ENCODE measurements at places on chromosomes 2 and 18.

DNA sequence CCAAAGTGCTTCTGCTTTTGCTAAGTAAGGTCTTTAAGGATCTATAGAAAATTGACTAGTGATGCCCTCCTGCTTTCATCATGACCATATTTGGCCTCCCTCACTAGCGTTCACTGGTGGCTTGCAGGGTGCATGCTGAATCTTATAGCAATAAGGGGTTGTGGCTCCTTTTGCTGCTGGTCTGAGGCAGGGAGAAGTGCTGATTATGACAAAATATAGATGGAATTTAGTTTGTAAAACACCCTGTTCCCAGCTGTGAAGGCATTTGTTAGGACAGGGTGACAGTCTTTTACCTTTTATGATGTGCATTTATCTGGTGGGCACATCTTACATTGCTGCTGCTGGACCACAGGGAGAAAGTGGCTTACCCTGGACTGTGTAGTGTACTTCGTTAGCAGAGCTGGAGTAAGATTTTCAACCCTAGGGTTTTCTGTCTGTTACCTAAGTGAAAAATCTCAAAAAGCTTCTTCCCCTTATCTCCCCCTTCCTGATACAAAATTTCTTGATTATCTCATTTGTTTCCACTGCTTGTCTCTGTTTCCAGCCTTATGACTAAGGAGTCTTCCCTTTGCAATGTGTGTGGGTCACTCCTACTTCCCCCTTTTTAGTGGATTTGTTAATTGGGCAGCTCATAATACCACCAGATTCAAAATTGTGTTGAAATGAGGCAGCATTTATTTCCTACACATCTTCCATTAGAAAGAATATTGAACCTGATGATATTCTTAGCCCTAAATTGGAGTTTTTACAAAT, 21.2 kb upstream of the RPL37A start:
- DNase-seq, result no peak
- H3K36me3 ChIP-seq, result peaks cover 30% of the 10 kb centered on the region
- no peaks in the 10 kb centered on the region for H3K4me1 ChIP-seq

GRCh38 chr2:97998431-97999005, 2.8 kb upstream of the TMEM131 start:
- peaks cover 13% of the 10 kb centered on the region for H3K4me1 ChIP-seq
- H3K36me3 ChIP-seq, result peaks cover 9% of the 10 kb centered on the region
- no peak overlapping the region for H3K4me3 ChIP-seq
- H3K27ac ChIP-seq, result no peak overlapping the region
- no peaks in the 10 kb centered on the region for H3K27me3 ChIP-seq

DNA sequence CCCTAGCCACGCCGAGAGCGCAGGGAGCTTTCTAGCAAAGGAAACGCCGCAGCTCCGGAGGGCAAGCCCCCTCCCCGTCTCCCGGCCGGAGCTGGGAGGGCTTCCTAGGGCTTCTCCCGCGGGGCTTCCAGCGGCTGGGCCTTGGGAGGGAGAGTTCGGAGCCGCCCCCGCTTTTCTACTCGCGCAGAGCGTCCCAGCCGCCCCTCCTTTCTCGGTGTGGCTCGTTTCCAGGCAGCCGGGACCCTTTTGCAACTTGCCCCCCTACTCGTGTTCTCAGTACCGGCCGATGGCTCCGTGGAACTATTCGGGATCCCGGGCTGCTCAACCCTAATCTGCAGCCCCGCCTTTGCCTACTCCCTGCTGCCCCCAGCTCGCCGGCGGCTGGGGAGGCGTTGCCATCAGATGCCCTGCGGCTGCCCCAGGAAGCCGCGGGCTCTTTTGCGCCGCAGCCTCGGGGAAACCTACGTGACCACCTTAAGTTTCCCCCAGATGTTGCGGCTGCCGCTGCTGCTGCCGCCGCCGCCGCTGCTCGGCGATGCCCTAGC, 1.5 kb upstream of the NR4A2 start:
- DNase-seq, result peak; percentile 75
- peak overlapping the region; percentile 97 for H3K4me3 ChIP-seq
- H3K27ac ChIP-seq, result peak overlapping the region; percentile 100
- H3K36me3 ChIP-seq, result peaks cover 58% of the 10 kb centered on the region
- H3K4me1 ChIP-seq, result peaks cover 56% of the 10 kb centered on the region
- H3K27me3 ChIP-seq, result peaks cover 12% of the 10 kb centered on the region

- DNase-seq, result no peak
- no peak overlapping the region for H3K4me3 ChIP-seq
- no peaks in the 10 kb centered on the region for H3K4me1 ChIP-seq
- no peaks in the 10 kb centered on the region for H3K27me3 ChIP-seq
- H3K27ac ChIP-seq, result no peak overlapping the region
Measured at GRCh38 chr2:118443596-118443995, 355.3 kb downstream of the INSIG2 start.

DNA sequence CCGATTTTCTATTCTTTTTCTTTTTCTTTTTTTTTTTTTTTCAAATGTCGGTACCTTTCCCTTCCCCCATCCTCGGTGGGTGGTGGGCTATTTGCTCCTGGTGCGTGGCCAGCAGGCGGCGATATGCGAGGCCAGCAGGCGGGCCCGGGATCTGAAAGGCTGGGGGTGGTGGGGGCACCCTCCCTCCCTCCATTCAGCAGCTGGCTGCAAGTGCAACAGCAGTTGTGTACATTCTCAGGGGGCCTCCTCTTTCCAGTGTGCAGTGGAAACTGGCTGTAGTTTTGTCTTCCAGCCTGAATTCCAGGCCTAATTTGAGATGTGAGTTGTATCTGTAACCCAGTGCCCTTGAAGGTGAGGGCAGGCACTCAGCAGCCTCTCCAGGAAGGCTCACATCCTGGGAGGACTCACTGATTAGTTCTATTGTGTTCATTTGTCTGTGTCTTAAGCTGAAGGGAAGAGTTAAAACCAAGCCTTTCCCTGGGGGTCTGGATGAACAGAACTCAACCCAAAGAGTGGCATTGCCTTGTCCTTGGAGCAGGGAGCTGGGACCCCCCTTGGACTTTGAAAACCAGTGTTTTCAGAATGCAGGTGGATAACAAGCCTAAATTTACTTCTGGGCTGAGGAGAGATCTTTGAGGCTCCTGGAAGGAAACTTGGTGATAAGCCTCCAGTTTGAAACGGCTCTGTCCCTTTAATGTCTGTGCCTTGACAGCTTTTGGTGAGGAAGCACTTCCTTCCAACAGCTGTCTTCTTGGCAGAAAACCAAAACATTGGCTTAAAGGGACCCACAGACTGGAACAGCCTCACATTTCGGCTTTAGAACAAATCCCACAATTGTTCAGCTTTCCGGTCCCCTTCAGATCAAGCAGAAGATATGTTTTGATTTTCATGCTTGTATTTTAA, 3.3 kb downstream of the MYCN start:
- DNase-seq, result no peak
- peaks cover 61% of the 10 kb centered on the region for H3K27me3 ChIP-seq
- H3K36me3 ChIP-seq, result no peaks in the 10 kb centered on the region
- peak overlapping the region; percentile 38 for H3K4me3 ChIP-seq

GRCh38 chr18:4352746-4353551, 102.2 kb downstream of the DLGAP1 start:
- no peak for DNase-seq
- no peaks in the 10 kb centered on the region for H3K27me3 ChIP-seq
- H3K4me3 ChIP-seq, result no peak overlapping the region
- H3K36me3 ChIP-seq, result no peaks in the 10 kb centered on the region
- no peak overlapping the region for H3K27ac ChIP-seq
- H3K4me1 ChIP-seq, result no peaks in the 10 kb centered on the region

DNA sequence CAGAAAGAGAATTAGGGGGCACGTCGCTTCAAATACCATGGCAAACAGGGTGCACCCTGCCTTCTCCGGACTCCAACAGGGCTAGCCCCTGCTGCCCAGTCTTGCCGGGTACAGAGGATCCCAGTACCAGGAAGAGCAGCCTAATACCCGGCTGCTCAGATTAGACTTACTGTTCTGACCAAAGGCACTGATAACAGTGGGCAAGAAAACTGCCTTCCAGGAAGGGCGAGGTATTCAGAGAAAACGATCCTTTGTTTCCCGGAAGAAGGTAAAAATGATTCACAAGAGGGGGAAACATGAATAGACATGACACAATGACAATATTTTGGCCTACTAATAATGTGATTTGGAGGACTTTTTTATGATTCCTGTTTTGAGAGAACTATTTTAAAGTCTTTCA, 99.9 kb downstream of the SS18 start:
- no peak overlapping the region for H3K4me3 ChIP-seq
- H3K27ac ChIP-seq, result no peak overlapping the region
- no peak for DNase-seq
- H3K36me3 ChIP-seq, result no peaks in the 10 kb centered on the region
- peaks cover 30% of the 10 kb centered on the region for H3K27me3 ChIP-seq
- no peaks in the 10 kb centered on the region for H3K4me1 ChIP-seq

GRCh38 chr2:142892715-142893114, 15.3 kb downstream of the KYNU start:
- DNase-seq, result no peak
- no peaks in the 10 kb centered on the region for H3K36me3 ChIP-seq
- no peaks in the 10 kb centered on the region for H3K4me1 ChIP-seq
- H3K27ac ChIP-seq, result no peak overlapping the region

- H3K36me3 ChIP-seq, result peaks cover 28% of the 10 kb centered on the region
- H3K4me1 ChIP-seq, result peaks cover 64% of the 10 kb centered on the region
- no peak for DNase-seq
- H3K27ac ChIP-seq, result peak overlapping the region; percentile 22
- no peaks in the 10 kb centered on the region for H3K27me3 ChIP-seq
Measured at GRCh38 chr2:105814291-105814940, 69.7 kb downstream of the NCK2 start.

DNA sequence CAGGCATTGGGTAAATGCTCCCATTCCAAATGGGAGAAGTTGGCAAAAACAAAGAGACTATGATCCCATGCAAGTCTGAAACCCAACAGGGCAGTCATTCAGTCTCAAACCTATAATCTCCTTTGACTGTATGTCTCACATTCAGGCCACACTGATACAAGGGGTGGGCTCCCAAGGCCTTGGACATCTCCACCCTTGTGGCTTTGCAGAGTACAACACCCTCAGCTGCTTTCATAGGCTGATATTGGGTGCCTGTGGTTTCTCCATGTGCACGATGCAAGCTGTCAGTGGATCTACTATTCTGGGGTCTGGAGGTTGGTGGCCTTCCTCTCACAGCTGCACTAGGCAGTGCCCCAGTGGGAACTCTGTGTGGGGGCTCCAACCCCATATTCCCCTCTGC, 141.7 kb upstream of the CAB39 start:
- no peak for DNase-seq
- H3K27me3 ChIP-seq, result no peaks in the 10 kb centered on the region
- no peaks in the 10 kb centered on the region for H3K36me3 ChIP-seq

DNA sequence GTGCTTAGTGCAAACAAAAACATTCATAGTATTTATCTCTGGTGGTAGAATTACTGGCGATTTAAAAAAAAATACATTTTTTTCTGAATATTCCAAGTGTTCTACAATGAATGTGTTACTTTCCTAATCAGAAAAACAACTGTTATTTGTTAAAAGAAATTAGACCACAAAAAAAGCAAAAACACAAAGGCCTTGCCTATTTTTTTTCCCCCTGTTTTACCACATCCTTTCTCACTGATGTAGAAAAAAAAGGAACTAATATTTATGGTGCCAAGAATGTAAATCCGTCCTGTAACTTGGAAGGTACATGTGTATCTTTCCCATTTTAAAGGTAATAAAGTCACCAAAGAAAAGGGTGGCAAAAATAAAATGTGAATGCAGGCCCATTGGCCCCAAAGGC, 28.4 kb upstream of the MGAT4A start:
- peaks cover 64% of the 10 kb centered on the region for H3K4me1 ChIP-seq
- H3K27ac ChIP-seq, result no peak overlapping the region
- no peak for DNase-seq
- H3K4me3 ChIP-seq, result no peak overlapping the region
- peaks cover 3% of the 10 kb centered on the region for H3K36me3 ChIP-seq

GRCh38 chr2:84969511-84970209, 1.3 kb upstream of the KCMF1 start:
- no peaks in the 10 kb centered on the region for H3K27me3 ChIP-seq
- H3K4me3 ChIP-seq, result peak overlapping the region; percentile 100
- H3K36me3 ChIP-seq, result peaks cover 34% of the 10 kb centered on the region
- peaks cover 59% of the 10 kb centered on the region for H3K4me1 ChIP-seq

- H3K36me3 ChIP-seq, result no peaks in the 10 kb centered on the region
- peaks cover 11% of the 10 kb centered on the region for H3K27me3 ChIP-seq
- no peaks in the 10 kb centered on the region for H3K4me1 ChIP-seq
- no peak overlapping the region for H3K27ac ChIP-seq
- DNase-seq, result no peak
Measured at GRCh38 chr2:99707592-99707991, 217.8 kb upstream of the REV1 start.

GRCh38 chr2:8737571-8738175, 55.8 kb downstream of the ID2 start:
- no peaks in the 10 kb centered on the region for H3K4me1 ChIP-seq
- H3K4me3 ChIP-seq, result no peak overlapping the region
- DNase-seq, result no peak
- peaks cover 25% of the 10 kb centered on the region for H3K36me3 ChIP-seq
- no peaks in the 10 kb centered on the region for H3K27me3 ChIP-seq
- no peak overlapping the region for H3K27ac ChIP-seq

DNA sequence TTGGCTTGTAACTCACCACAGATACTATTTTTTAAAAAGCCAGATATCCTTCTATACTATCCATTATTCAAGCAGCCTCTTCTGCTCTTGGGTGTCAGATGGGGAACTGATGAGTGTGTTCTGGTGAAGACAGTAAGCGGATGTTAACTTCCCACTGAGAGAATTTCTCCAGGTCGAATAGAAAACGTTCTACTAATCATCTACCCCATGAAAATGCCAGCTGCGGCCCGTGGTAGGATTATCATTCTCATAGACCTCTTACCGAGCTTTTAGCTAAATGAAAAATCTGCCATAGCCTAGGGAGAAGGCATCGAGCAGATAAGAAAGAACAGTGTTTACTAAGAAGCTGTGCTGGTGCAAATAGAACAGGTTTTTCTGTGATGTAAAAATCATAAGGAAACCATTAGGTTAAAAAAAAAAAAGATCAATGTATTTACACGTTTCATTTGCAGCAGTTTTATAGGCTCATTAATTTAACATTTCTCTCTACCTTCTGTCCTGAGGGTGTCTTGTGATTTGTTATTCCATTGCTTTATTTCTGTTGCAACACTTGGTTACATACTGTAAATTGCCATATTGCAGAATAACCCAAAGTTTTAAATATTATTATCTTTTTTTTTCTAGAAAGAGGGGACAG, 1521.5 kb upstream of the ZEB2 start:
- no peaks in the 10 kb centered on the region for H3K27me3 ChIP-seq
- H3K36me3 ChIP-seq, result no peaks in the 10 kb centered on the region
- no peak overlapping the region for H3K4me3 ChIP-seq
- no peaks in the 10 kb centered on the region for H3K4me1 ChIP-seq
- no peak for DNase-seq
- no peak overlapping the region for H3K27ac ChIP-seq

GRCh38 chr2:216791303-216791702, 68.6 kb downstream of the TNP1 start:
- no peaks in the 10 kb centered on the region for H3K4me1 ChIP-seq
- no peak for DNase-seq
- no peaks in the 10 kb centered on the region for H3K36me3 ChIP-seq
- no peak overlapping the region for H3K27ac ChIP-seq
- no peak overlapping the region for H3K4me3 ChIP-seq

- no peak overlapping the region for H3K4me3 ChIP-seq
- DNase-seq, result no peak
- no peaks in the 10 kb centered on the region for H3K36me3 ChIP-seq
- no peaks in the 10 kb centered on the region for H3K27me3 ChIP-seq
- H3K27ac ChIP-seq, result no peak overlapping the region
- no peaks in the 10 kb centered on the region for H3K4me1 ChIP-seq
Measured at GRCh38 chr2:99900556-99900955, 241.8 kb downstream of the AFF3 start.

- H3K27ac ChIP-seq, result no peak overlapping the region
- peaks cover 2% of the 10 kb centered on the region for H3K36me3 ChIP-seq
- no peak for DNase-seq
- H3K4me1 ChIP-seq, result peaks cover 7% of the 10 kb centered on the region
- peaks cover 44% of the 10 kb centered on the region for H3K27me3 ChIP-seq
Measured at GRCh38 chr2:143936848-143937722, 582.8 kb downstream of the ZEB2 start.

All from central memory CD8-positive, alpha-beta T cell (primary cell).